ENCODE measurements at places on chromosomes 6 and 20.

DNA sequence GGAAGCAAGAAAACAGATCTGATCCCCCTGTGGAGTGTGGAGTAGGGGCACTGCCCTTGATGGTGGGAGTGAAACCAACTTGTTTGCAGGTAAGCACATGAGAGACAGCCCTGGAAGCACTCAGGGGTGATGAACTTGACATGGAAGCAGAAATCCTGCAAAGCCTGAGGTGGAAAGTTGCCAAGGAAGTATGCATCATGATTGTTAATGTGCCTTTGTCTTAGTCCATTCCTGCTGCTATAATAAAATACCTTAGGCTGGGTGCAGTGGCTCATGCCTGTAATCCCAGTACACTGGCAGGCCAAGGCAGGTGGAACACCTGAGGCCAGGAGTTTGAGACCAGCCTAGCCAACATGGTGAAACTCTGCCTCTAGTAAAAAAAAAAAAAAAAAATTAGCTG, 40.2 kb upstream of the IFNGR1 start:
- no peak for DNase-seq

- no peak for DNase-seq
Measured at GRCh38 chr6:138785079-138785478, 10.8 kb upstream of the ECT2L start.

- DNase-seq, result no peak
Measured at GRCh38 chr6:29694637-29695036, 13.7 kb upstream of the ZFP57 start.

GRCh38 chr6:7992002-7992815, 72.0 kb downstream of the BLOC1S5 start:
- no peak for DNase-seq

DNA sequence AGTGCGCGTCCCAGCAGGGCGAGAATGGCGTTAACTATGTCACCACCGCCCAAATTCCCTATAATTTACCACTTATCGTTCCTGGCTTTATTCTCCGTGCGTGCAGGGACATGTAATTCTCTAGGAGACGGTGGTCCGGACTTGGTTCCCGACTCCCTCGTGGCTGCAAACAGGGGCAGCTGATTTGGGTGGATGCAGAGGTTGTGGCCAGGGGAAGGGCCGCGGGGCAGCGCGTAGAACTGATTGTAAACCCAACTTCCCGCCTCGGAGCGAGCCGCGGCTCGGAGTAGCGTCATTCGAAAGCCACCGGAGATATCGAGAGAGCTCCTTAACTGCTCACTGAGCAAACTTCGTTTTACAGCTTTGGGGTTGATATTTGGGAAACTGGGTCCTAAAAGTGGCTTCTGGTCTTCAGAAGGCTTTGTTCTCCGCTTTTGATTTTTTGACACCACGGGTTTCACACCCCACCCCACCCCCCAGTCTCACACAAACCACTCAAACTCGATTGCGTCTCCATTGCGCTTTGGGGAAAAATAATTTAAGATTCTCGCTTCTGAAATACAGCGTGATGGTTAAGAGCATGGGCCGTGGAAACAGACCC, 17.5 kb upstream of the ZSCAN9 start:
- DNase-seq, result peak; percentile 11

GRCh38 chr6:24504287-24504648, 9.5 kb downstream of the ALDH5A1 start:
- DNase-seq, result no peak

DNA sequence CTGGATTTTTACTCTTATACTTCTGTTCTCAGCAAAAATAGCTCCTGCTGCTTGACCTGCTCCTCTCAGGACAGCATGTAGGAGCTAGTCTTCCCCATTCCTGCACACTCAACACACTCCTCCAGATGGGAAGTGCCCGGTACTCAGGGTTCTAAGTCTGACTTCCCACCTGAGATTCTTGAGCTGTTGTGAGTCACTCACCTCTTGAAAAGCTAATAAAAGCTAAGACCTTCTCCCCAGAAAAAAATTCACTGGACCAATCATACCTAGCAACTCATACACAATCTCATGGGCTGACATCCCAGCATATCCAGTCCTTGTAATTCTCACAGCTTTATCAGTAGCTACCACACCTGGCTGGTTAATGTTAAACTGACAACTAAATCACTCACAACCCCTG, 53.5 kb downstream of the TRPC4AP start:
- no peak for DNase-seq

DNA sequence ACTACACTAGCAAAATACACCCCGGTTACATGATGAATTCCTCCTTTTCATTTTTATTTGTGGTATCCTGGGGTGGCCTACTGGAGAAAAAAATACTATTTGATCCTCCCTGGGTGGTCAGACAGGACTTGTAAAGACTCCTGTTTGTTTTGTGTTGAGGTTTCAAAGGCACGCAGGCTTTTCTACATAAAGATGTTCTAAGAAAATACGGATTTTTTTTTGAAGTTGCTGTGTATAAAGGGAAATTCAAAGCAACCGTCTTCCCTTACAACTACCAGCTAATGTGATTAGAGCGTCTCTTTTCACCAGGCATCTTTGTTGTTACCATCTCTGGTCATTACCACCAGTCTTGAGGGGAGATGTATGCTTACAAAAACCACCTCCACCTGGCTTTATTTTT, 187.1 kb downstream of the SOX4 start:
- DNase-seq, result no peak

- DNase-seq, result no peak
Measured at GRCh38 chr6:155881826-155882526, 426.3 kb upstream of the NOX3 start.

- DNase-seq, result no peak
Measured at GRCh38 chr6:56250266-56250665, 2.9 kb upstream of the COL21A1 start.

GRCh38 chr6:158220786-158221442, 52.8 kb downstream of the GTF2H5 start:
- DNase-seq, result peak; percentile 76

DNA sequence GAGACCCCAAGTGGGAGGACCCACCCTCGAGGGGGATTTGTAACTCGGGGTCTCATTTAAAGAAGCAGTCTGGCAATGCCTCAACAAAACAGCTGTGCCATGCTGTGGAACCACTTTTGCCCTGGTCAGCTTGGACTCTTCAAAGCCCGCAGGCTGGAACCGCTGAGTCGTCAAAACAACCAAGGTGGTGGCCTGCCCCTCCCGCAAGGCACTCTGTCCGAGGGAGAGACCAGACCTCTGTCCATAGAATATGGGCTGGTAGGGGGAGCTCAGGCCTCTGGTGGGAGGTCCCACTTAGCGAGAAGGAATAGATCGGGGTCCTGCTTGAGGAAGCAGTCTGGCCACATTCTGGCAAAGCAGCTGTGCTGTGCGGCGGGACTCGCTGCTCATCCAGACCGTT, 208.1 kb downstream of the BCKDHB start:
- no peak for DNase-seq

DNA sequence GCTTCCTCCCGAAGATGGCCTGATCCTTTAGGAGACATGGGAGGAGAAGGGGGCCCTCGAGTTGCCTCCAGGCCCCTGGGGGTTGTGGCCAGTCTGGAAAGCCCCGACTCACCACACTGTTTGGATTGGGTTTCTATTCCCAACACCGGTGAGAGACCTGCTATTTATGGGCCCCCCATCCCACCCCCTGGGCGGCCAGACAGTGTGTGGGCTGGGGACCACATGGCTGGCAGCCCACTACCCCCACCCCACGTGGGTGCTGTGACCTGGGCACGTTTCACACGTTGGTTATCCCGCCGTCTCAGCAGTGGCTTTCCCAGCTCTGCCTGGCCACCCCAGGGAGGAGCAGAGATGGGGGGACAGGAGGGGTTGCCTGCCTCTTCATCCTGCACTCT, 116.1 kb downstream of the VEGFA start:
- DNase-seq, result no peak

GRCh38 chr6:73250016-73250415, 13.0 kb downstream of the KHDC1 start:
- no peak for DNase-seq

GRCh38 chr20:41577129-41578009, 40.8 kb downstream of the CHD6 start:
- no peak for DNase-seq

- no peak for DNase-seq
Measured at GRCh38 chr6:1958257-1958656, 287.1 kb downstream of the GMDS start.

DNA sequence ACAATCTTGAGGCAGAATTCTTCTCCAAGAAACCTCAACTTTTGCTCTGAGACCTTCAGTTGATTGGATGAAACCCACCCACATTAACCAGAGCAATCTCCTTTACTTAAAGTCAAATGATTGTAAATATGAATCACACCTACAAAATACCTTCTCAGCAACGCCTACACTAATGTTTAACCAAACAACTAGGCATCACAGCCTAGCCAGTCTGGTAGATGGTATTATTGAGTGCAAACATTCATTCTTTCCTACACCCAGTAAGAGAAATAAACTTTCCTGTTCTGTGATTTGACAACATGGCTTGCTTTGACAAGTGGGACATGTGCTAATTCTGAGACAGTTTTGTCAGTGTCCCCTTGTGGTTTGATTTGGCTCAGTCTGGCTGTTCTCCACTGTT, 252.2 kb downstream of the HACE1 start:
- no peak for DNase-seq

- DNase-seq, result no peak
Measured at GRCh38 chr20:63446216-63447024, 26.0 kb downstream of the KCNQ2 start.

DNA sequence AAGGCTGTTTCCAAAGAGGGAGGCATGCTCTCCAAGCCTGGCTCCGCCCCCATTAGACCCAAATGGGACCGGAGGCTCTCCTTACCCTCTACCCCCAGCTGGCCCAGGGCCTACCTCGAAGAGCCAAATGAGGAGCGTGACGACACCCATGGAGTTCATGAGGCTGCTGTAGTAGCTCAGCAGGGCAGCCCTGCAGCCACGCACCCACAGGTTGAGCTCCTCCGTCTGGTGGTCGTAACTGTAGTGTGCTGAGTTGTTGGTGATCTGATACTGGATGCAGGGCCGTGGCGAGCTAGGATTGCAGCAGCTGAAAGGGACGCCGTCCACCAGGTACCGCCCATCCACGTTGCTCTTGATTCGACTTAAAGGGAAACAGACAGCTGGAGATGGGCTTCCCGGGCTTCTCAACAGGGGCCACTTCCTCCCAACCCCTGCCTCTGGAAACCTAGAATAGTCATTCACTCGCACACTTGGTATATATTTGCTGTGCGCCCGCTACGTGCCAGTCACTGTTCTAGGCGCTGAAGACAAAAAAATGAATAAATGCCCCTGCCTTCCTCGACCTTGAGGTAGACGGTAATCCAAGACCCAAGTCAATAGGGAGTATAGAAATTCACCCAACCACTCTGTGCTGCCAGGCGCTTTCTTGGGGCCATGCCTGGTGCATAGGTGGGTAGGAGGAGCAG, 18.0 kb downstream of the PRPH2 start:
- no peak for DNase-seq

DNA sequence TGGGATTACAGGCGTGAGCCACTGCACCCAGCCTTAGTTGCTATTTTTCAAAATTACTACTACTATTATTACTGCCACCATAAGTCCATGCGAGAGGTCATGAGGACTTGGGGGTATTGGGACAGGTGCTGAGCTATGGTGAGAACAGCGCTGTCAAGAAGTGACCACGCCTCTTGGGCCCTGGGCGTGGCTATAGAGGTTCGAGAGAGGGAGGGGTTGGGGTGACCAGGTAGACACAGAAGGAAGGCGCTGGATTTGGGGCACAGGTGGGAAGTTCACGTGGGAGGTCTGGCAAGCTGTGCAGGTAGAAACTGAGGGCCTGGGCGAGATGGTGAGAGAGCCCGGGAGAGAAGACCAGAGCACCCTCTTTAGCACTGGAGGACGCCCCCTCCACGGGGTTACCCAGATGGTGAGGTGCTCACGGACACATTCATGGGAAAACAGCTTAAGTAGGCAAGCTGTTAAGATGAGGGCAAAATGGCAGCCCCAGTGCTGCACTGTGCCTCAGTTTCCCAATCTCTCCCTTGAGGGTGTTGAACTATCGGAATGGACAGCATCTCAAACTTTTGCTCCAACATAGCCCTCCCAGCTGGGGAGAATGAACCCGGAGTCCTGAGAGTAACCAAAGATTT, 61.0 kb downstream of the RAB44 start:
- DNase-seq, result no peak
